GM19239 (cell line): ENCODE measurements at places on chromosomes 2 and 18.

- DNase-seq = no peak
Observed at GRCh38 chr18:58496937-58497336, 132.0 kb downstream of the ALPK2 start.

DNA sequence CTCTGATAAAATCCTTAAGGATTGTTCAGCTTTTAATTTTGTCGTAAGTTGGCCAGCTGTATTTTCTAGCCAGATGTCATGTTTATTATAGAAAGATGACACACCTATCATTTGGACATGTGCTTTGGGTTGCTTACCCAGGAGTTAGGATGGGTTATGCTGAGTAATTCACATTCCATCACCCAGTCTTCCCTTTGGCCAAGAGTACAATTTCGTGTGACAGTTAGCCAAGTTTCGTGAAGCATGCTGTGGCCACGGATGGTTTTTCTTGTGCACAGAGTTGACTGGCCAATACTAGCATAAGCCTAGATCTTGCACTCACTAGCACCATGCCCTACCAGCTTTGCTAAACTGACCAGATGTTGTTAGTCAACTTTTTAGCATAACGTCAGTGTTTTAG lies 5.8 kb downstream of the MAPRE3 start:
- no peak for DNase-seq

DNA sequence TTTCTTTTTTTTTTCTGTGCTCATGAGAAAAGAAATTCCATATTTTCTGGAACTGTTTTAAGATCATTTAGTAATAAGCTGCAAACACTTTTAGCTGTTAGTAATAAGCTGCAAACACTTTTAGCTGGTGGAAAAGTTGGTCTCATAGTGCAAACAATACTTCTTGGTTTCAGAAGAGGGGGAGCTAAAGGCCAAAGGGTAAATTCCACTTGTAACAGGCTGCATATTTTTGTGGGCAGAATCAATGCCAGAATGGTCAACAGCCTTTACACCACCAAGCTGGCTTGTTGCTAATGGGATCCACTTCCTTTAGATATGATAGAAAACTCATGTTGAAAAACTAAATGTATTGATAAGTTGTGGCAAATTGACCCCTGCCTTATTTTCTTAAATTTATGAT lies 356.8 kb downstream of the NR4A2 start:
- no peak for DNase-seq

DNA sequence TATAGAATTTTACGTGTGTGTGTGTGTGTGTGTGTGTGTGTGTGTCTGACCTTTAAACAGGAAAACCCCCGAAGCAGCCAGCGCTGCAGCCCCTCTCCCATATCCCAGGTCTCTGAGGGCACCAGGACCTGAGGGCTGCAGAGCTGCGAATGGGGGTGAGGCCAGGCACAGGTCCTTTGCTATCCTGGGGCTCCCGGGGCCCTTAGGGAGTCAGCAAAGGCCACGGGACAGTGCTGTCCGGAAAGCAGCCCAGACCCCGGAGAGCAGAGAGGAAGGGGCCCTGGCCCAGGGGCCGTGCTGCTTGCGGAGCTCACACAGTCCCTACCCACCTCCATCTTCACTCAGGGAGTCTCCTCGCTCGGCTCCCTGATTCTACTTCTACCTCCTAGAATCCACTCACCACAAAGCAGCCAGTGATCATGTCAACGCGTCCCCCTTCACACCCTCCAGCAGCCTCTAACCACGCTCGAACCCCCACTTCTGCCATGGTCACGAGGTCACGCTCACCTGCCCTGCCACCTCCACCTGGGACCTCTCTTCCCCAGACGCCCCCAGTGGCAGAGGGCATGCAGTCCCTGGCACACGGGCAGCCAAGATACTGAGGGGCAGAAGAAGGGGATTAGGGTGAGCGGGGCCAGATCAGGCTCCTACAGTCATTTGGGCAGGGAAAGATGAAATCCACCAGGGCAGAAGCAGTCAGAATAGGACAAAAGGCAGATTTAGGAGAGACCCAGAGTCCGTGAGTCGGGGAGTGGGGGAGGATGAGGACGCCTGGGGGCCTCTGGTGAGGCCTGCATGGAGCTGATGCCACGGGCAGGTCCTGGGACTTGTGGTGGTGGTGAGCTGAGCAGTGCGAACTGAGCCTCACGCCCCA lies 86.7 kb downstream of the USP40 start:
- DNase-seq = peak; percentile 0

DNA sequence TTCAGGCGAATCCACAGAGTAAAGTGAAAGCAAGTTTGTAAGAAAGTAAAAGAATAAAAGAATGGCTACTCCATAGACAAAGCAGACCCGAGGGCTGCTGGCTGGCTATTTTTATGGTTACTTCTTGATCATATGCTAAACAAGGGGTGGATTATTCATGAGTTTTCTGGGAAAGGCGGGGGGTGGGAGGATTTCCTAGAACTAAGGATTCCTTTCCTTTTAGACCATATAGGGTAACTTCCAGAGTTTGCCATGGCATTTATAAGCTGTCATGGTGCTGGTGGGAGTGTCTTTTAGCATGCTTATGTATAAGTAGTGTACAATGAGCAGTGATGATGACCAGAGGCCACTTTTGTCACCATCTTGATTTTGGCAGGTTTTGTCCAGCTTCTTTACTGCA lies 59.8 kb downstream of the SLC4A3 start:
- DNase-seq = no peak

DNA sequence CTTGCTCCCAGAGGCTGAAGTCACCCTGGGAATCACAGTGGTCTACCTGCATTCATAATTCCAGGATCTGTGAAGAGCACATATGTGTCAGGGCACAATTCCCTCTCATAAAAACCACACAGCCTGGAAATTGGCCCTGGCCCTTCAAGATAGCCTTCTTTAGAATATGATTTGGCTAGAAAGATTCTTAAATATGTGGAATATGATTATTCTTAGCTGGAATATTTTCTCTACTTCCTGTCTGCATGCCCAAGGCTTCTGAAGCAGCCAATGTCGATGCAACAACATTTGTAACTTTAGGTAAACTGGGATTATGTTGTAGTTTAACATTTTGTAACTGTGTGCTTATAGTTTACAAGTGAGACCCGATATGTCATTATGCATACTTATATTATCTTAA lies 24.2 kb downstream of the ICOS start:
- DNase-seq = no peak

DNA sequence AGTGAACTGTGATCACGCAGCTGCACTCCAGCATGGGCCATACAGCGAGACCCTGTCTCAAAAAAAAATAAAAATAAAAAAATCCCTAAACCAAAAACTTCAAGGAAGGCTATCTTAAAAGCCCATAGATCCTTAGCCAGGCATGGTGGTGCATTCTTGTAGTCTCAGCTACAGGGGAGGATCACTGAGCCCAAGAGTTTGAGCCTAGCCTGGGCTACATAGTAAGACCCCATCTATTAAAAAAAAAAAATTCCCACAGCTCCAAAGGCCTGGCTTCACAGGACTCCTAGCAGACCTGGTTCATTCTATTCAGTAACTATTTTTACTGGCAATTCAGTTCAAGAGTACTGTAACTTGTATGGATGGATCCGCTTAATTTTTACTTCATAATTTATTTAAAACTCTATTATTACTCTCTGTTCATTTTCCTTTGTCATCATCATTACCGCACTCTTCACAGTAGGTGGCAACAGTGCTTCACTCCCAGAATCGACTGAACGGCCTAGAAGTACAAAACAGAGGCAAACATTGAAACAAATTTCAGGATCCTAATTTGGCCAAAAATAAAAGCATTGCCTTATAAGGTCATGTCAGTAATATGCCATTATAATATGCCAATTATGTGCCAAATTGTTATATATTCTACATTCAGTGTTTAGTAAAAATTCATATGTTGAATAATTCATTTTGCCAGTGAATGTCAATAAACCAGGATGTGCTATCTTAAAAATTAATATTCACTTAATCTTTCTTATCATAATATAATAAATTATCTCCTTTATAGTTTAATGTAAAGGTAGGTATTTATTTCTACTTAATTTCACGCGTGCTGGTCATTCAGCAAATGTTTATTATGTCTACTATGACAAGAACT lies 14.3 kb upstream of the STAM2 start:
- peak; percentile 16 for DNase-seq

DNA sequence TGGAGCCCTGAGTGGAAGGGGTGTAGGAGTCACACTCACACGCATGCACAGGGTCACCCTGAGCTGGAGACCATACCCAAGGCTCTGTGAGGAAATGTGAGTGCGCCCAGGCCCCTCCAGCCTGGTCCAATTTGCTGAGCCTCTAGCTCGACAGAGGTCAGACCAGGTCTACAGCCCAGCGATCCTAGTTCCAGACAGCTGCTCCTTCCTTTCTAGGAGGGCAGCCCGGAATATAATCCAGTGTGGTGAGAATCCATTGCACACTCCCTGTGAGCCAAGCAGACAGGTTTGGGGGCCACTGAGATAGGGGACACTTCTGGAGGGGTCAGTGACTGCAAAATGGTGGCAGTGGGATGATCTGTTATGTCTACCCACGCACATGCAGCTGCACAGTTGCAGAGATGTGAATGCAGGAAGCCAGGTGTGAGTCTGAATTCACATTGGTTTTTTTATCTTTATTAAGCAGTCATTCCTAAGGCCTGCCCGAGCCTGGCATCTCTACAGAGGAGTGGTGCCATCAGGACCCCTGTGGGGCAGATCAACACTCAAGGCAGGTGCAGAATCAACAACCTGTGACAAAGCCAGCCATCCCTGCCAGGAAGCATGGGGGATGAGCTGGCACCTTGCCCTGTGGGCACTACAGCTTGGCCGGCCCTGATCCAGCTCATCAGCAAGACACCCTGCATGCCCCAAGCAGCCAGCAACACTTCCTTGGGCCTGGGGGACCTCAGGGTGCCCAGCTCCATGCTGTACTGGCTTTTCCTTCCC lies at the start of gene GPR148:
Gene GPR148 (plus strand): TSS at position 522 of the 768 bp plus-strand sequence. CDS start 82 bp downstream, at position 604.
- DNase-seq = no peak

DNA sequence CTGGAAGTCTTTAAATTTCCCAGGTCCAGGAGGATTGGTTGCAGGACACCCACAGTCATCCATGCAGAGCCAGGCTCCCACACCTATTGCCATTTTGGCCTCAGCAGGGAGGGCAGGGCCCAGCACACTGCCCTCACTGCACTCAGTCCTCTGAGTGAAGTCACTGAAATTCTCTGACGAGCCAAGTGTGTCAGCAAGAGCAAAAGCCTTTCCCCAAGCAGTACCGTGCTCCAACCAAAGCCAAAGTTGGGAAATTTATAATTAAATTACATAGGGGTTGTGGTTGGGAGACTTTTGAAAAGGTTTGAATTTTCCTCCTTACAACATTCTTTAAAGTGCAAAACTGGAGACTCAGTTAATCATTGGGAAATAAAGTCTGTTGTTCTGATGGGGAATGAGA lies 98.5 kb upstream of the CD226 start:
- DNase-seq = no peak

DNA sequence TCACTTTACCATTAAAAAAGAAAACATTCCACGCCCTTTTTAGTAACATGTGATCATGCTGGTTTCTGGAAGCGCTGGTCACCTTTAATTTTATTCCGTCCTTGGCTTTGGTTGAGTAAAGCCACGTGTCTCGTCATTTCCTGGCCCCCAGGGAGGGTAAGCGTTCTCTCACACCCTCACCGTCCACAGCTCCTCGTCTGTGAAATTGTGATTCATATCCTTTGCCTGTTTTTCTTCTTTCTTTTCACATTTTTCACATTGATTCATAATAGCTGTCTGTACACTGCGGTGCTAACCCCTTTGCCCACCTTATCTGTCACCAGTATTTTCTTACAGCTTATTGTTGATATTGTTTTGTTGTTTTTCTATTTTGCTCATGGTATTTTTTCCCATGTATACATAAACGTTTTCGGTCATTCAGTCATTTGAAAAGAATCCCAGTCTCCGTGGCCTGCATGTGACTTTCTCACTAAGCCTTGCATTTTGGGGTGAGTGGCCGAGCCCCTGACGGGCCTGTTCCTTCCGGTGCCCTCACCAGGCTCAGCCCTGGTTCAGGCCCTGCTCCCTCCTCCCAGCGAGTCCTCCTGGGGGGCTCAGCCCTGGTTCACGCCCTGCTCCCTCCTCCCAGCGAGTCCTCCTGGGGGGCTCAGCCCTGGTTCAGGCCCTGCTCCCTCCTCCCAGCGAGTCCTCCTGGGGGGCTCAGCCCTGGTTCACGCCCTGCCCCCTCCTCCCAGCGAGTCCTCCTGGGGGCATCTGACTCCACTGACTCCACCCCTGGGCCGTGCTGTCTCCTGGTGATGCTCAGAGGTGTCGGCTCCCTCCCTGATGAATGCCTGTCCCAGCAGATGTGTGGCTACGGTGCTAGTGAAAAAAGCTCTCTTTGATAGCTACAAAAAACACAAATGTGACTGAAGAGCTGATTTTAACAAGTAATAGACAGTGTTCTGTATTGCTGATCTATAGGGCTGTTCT lies 249.7 kb upstream of the PXDN start:
- DNase-seq = no peak

DNA sequence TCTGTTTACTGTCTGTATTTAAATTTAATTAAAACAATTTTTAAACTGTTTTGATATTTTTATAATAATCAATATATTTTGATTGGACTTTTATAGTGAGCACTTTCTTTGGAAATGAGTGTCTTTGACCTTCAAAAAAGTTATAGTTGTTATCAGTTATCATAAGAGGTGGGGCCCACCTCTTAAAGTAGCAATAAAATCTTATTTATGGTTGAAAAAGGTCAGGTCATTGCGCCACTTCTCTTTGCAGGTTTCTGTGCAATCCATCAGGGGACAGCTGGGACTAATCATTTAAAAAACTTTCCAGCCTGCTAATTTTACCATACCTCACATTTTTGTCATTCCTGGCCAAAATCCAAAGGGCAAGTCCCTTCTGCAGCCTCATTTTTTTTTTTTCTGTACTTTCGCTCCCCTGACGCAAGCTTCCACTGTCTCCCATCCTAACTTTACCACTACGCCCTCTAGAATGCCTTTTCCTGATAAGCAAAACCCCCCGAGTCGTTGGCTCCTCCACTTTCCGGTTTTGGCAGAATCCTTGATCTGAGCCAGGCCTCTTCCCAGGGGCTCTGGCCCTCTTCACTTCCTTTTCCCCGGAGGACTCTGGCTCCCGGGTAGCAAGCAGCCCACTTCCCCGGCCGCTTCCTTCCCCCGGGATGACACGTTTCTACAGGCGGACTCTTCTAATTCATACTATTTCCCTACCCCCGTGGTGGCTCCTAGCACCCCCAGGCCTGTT lies 1.1 kb upstream of the SEH1L start:
- no peak for DNase-seq

- no peak for DNase-seq
Observed at GRCh38 chr2:155792666-155793065, 539.9 kb downstream of the NR4A2 start.

- DNase-seq = no peak
Observed at GRCh38 chr18:8948011-8948410, 154.5 kb upstream of the NDUFV2 start.

DNA sequence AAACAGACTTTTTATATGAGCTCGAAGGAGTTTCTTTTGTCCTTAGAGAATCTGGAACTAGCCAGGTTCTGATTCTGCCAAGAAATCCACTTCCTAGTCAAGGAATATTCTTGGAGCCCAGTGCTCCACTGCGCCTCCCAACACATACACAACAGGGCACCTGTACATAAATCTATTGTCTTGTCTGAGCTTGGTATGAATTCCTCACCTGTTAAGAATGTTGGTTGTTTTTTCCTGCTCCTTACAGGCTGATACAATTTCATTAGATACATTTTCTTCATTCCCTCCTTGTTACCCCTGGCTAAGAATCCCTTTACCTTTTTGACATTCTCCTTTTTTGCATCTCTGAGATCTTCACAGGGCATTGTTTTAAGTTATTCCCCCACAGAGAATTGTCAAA lies 56.0 kb upstream of the FZD7 start:
- no peak for DNase-seq
